ENCODE measurements at places on chromosomes 6 and 20.

DNA sequence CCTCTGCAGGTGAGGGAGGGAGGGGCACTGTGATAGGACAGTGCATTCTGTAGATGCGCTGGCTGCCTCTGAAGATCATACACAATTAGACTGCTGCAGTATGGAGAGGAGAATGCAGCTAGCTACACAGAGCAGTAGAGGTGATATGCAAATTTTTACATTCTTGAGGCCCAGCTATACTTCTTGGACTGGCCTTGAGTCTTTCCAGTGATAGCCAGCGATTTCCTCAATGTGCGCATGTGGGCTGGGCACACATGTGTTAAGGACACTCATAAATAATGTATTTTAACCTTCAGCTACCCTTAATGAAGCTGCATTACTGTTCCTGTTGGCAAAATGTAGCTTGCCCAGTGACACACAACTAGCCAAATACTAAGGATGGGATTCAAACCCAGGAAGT is 19.0 kb downstream of the TTPAL start:
- no peak for DNase-seq

GRCh38 chr20:18388860-18389259 is 78.0 kb downstream of the DZANK1 start:
- DNase-seq = no peak

GRCh38 chr20:19070026-19070425 is 142.4 kb upstream of the SLC24A3 start:
- DNase-seq = no peak

DNA sequence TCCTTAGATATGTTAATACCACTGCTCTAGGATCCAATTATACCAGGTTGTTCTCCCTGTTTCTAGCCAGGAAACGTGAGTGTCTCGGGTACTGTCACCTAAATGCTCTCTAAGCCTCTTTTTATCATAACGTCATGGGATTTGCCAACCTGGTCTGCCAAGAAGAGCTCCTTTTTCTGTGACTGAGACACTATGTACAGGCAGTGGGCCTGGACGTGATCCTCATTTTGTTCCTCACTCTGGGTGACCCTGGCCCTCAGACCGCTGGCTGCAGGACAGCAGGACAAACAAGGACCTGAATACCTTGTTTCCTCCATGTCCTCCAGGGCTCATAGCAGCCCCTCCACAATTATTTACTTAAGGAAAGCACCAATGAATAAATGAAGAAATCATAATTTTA is 69.1 kb downstream of the CD164 start:
- no peak for DNase-seq

- no peak for DNase-seq
Measured at GRCh38 chr6:149223904-149224351, 93.6 kb upstream of the TAB2 start.

- no peak for DNase-seq
Measured at GRCh38 chr20:33311011-33311410, 28.0 kb downstream of the BPIFB1 start.

- no peak for DNase-seq
Measured at GRCh38 chr6:24920136-24920535, 15.6 kb downstream of the RIPOR2 start.

- no peak for DNase-seq
Measured at GRCh38 chr6:7332090-7332745, 19.2 kb upstream of the SSR1 start.

GRCh38 chr20:9918348-9918747 is 79.5 kb upstream of the PAK5 start:
- no peak for DNase-seq

GRCh38 chr6:151719070-151719469 is 88.4 kb upstream of the ESR1 start:
- DNase-seq = no peak

GRCh38 chr20:3432844-3433243 is 25.4 kb upstream of the DNAAF9 start:
- no peak for DNase-seq

GRCh38 chr6:25640891-25641290 is 11.1 kb upstream of the SCGN start:
- no peak for DNase-seq

- DNase-seq = peak; percentile 71
Measured at GRCh38 chr20:38870733-38871559, 55.3 kb upstream of the FAM83D start.

GRCh38 chr6:166708460-166708859 is 81.4 kb upstream of the RPS6KA2 start:
- DNase-seq = no peak

DNA sequence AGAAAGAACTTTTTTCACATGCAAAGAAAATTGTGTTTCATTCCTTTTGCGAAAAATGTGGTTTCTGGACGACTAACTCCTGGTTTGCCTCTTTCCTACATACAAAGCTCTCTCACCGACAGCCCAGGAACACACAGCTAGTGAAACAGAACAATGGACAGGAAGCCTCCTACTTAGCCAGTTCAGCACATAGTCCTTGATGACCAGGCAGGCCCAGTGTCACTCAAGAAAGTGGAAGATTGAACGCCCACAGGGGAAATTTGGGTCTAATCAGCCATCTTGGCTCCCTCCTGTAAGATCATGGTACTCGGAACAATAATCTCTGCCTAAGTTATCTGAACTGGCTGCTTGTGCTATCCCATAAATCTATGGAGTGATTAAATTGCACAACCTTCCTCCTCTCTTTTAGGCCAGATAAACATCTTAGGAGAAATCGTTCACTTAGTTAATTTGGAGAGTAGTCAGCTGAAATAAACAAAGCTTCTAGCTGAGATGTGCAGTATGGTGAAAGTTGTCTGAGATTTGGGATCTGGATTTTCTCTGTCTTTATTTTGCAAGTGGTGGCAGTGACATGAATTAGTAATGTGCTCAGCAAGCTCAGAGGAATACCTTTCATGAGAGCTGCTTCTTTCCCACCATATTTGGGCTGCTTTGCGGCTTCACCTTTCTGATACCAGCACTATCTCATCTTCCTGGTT is 147.0 kb downstream of the MTFR2 start:
- no peak for DNase-seq

DNA sequence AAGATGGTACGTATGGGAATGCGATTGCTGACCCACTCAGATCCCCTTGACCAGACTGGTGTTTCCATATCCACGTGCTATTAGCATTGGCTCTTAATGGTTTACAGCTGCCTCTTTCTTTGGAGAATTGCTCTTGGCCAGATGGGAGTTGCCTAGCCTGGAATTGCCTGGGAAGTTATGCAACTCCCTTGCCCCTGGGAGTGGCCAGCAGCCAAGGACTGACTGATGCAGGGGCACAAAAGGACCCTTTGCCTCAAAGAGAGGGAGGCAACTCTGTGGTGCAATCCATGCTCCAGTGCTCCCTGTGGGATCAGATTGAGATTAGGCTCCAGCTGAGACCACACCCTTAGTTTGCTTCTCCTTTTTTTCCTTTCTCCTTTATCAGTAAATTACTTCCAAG is 203.5 kb upstream of the JAG1 start:
- no peak for DNase-seq

- peak; percentile 41 for DNase-seq
Measured at GRCh38 chr6:3259491-3259958, 778 bp downstream of the PSMG4 start.

DNA sequence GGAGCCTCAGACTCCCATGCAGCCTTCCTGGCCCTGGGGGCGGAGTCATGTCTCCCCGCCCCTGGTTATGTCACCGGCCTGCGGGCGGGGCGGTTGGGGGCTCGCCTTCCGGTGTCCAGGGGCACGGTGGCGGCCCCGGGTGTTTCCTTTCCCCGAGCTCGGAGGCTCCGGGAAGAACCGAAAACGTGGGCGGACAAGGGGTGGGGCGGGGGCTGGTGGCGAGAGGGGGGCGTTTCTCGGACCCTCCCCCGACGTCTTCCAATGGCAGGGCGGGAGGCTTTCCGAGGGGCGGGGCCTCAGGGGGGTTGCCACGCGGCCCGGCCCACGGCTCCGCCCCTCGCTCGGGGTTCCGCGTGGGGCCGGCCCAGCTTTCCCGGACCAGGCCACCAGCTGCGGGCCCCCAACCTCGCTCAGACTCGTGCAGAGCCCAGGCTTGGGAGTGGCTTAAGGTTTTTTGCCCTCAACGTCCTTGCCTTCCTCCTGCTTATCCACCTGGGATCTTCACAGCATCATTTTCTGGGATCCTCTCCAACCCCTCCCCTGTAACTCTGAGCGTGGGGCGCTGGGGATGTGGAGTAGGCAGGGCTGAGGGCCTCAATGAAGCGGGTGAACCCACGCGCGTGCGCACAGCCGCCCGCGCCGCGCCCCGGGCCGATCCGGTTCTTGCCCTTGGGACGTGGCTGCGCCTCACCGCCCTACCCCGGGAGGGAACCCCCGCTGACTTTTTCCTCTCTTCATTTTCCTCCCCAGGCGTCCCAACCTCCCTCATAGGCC is 2.1 kb upstream of the NRN1 start:
- peak; percentile 85 for DNase-seq

DNA sequence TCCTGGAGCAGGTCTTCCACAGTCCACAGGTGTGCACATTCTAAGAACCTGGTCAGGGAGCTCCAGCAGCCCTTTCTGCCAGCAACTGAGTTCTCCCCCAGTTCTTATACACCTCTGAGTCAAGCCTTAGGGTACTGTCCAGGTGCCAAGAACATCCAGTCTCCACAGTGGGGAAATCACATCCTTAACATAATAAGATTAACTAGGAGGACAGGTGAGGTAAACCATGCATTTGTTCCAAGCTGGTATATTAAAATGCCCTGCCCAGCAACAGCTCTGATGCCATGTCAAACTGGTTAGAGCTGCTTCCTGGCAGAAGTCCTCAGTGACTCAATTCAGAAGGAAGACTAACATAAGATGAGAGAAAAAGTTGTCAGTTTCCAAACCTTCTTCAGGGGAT is 303.9 kb upstream of the SGK1 start:
- no peak for DNase-seq

DNA sequence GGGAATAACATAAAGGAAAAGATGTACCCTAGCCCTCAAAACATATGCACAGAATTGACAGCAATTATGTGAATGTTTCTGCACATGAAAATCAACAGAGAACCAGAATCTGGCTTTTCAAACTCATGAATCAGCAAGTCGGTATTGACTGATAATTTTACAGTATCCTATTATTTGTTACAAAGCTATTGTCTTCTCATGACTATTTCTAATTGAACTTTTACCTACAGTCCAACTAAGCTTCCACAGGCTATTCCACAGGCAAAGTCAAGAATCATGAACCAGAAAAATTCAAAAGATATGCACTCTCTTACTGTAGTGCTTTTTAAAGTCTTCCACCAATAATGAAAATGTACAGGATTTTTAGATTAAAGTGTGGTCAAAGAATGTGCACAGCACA is 49.1 kb upstream of the DST start:
- DNase-seq = no peak

DNA sequence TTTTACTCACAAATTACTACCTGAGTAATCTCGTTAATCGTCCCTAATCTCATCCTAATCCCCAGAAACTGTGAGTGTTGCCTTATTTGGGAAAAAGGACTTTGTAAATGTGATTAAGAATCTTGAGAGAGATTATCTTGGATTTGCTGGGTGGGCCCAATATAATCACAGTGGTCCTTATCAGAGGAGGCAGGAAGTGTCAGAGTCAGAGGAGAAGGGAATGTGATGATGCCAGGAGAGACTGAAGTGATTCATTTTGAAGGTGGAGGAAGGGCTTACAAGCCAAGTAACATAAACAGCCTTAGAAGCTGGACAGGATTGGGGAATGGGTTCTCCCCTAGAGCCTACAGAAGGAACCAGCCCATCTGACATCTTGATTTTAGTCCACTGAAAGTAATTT is 16.7 kb downstream of the RPP21 start:
- DNase-seq = no peak

- DNase-seq = no peak
Measured at GRCh38 chr6:89828988-89829471, 650 bp upstream of the CASP8AP2 start.

GRCh38 chr6:167877994-167878779 is 51.5 kb downstream of the AFDN start:
- no peak for DNase-seq

DNA sequence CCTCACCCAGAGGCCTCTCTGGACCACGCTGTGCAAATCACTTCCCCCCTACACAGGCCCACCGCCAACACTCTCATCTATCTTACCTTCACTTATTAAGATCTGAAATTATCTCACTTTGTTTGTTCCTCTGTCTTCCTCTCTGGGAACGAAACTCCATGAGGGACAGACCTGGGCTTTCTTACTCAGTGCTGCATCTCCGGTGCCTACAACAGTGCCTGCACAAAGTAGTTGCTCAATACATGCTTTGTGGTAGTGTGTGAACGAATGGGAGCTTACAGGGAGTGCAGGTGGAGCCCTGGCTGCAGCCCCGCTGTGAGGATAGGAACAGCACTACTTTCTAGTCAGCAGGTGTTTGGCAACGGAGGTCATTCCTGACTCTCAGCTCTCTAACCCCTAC is 5.3 kb downstream of the CASS4 start:
- no peak for DNase-seq
